ENCODE measurements at places on chromosomes 6 and 20.

- no peak for DNase-seq
Measured at GRCh38 chr20:42678895-42679294, 510.8 kb downstream of the PTPRT start.

DNA sequence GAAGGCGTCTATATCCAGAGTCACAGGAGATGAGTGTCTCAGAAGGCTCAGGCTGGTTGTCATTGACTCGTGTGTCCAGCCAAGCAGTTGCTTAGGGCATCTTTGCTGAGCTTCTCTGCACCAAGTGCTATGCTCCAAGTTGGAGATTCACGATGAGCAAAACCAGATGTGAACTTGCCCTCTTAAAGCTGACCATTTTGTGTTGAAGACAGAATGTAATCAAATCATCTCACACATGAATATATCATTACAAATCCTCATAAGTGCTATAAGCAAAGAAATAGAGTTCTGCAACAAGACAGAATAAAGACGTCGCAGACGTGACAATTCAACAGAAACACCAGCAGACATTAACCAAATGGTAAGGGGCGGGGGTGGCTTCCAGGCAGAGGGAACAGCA is 103.9 kb downstream of the ALDH8A1 start:
- DNase-seq = no peak

DNA sequence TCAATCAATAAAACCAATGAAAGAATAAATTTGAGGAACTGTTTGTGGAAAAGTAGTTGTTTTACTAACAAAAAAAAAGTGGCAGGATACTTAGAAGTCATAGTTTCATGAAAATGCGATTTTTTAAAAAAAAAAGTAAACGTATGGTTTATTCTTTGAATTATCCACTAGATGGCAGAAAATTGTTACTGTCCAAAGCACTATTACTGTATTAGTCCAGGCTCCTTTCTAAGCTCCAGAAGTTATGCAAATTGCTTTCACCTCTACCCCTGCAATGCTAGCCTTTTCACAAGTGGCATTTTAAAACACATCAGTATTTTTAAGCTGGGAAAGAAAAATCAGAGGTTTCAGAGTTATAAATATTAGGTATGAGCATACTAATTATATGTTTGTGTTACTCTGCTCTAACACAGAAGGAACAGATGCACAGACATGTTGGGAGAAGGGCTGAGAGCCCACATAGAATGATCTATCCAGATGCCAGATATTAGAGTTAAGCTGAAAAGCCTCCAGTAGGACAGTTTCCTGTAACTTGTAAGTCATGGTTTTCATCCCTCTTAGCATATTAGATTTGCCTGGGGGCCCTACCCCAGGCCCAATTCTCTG is 63.9 kb downstream of the FHL5 start:
- DNase-seq = no peak

DNA sequence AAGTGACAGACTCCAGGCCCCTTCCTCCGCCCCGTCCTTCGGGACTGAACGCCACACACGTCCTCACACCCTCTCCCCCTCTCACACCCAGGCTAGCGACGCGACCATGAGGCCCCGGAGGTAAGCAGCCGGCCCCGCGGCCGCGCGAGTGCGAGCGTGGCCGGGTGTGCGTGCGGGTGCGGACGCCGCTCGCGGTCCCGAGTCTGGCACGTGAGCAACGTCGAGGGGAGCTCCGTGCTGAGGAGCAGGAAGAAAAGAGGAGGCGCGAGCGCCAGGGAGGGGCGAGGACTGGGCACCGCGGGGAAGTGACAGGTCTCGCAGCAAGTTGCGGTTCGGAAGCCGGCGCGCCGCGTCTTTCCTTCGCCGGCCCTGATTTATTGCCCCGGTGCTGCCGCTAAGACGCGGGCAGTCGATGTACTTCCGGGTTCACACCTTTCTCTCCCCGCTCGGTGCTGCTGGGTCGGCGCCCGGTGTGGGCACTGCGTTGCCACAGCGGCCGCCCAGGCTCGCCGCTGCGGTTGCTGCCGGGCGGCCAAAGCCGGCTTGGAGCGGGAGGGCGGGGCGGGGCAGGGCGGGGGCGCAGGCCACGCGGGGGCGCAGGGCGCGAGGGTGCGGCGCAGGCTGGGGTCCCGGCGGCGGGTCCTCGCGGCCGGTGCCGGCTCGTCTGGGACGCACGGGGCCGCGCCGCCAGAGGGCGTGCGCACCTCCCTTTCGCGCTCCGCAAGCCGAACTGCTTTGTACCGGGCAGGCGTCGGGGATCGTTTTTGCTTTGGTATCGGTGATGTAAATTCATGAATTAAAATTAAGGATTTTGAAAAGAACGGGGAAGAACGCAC is 15.8 kb upstream of the LIN28B start:
- DNase-seq = no peak

DNA sequence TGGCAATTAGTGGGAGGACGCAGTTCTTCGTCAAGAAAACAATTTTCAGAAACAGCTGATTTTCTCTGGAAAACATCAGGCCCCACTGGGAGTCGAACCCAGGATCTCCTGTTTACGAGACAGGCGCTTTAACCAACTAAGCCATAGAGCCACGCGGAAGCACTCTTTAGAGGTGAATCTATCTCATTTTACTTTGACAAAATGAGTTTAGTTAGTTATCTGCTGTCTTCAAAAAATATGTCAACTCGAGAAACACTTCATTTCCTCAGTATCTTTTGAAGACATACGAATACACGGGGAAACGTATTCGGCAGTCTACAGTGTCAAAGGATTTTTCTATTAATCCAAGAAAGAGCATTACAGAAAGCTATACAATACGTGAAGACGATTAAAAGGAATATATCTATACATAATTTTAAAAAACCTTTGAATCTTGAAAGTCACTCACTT is 26.7 kb downstream of the GPX6 start:
- DNase-seq = no peak

- DNase-seq = no peak
Measured at GRCh38 chr20:46660487-46660886, 9.2 kb upstream of the SLC13A3 start.

- no peak for DNase-seq
Measured at GRCh38 chr6:143877584-143878271, 13.5 kb downstream of the ZC2HC1B start.

DNA sequence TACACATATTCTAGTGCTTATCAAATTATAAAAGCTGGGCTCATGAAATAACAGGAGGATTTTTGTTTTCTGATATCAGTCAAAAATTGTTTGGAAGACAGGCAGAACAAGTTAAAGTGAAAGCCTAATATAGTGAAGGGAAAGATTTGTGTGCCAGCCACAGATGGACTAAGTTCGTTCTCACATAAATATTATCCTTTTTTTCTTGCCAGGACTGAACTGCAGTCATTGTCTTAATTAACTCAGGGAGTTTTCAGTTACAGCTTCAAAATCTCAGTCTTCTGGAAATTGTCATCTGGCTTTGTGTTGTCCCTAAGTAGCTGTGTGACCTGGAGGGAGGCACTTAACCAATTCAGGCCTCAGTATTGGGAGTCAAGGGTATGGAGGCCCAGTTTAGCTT is 40.7 kb downstream of the PLCB4 start:
- DNase-seq = no peak

DNA sequence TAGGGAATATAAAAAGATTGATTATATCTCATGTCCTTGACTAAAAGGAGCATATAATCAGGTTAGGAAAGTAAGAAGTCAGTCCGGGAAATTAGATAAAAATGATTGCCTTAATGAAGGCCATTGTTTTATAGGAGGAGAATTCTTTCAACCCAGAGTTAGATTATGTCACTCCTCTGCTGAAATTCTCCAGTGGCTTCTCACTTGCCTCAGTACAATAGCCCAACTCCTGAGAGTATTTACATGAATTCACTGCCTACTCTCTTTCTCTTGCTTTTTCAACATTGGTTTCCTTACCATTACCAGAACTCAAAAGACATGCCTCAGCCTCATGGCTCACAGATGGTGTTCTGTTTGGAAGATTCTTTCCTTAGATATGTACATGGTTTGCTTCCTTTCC is 114.9 kb downstream of the EPHA7 start:
- no peak for DNase-seq

GRCh38 chr6:35273822-35274559 is 14.5 kb downstream of the ZNF76 start:
- no peak for DNase-seq

DNA sequence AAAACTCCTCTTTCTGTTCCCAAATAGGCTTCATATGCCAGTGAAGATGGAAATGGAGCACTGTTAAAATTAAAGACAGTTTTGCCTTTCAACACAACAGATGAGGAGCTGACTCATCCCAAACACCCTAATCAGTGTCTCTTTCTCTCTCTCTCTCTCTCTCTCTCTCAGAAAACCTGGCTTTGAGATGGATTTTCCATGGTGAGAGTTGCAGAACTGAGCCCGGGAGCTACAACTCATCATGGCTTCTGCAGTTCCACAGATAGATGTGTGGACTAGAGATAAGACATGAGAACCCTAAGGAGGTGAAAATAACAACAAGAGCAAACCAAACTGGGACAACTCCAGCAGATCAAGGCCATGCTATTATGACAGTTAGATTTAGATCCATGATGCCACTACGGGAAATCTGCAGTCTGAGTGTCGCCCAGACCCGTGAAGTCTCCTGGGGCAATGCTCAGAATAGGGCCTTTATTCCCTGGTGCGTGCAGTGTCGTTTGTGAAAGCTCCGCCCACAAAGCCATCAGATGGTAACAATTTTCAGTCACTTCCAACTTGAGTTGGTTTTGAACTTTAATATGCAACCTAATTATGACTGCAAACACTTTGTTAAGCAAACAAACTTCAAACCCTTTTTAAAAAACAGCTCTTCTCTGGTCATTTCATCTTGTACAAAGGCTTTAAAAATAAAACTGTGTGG is 338.2 kb upstream of the PREP start:
- DNase-seq = no peak

DNA sequence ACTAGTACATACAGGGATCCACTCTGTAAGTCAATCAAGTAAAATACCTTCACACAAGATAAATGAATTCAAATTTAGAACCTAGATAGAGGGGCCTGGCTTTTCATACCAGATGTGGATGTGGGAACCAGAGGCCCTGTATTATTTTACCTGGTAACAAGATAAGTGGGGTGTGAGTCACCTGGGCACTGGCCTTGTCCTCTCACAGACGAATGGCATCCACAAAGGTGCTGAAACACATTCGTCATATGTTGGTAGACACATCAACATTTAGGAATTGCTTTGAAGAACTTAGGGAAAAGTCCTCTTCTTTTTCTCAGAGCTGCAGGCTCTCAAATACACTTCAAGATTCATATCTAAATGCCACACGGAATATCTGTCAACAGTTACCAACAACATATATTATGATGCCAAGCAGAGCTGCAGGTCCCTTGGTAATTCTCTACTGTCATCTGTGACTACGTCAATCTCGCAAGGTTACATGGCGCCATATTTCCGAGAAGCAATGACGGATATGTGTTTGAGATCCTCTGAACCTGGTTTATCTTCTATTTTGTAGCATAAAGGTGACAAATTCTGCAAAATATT is 618.6 kb downstream of the EPM2A start:
- no peak for DNase-seq

DNA sequence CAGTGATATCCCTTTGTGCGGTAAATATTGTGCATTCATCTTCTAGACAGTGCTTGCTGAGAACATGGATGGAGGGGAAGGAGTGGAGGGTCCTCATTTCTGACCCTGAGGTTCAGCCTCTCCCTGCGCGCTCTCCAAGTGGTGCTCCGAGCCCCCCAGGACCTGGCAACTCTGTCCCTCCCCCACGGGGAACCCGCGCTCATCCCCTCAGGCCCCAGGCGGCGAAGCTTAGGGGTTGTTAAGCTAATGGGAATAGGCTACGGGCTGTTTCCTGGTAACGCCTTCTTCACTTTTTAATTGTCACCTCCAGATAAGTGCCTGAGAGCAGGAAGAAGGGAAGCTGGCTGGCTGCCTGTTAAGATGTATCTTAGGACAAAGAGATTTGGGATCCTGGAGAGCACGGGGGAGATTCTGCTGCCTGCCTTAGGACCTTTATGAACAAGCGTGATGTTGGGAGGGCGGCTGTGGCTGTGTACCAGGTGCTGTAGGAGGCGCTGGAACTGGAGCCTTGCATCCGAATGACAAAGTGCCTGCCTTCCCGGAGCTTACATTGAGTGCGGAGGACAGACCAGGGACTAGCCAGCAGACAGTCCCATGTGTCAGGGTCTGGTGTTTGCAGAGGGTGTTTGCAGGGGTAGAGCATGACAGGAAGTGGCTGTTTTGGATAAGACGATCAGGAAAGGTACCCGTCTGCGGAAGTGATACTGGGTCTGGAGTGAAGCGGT is 11.7 kb downstream of the TSHZ2 start:
- no peak for DNase-seq

DNA sequence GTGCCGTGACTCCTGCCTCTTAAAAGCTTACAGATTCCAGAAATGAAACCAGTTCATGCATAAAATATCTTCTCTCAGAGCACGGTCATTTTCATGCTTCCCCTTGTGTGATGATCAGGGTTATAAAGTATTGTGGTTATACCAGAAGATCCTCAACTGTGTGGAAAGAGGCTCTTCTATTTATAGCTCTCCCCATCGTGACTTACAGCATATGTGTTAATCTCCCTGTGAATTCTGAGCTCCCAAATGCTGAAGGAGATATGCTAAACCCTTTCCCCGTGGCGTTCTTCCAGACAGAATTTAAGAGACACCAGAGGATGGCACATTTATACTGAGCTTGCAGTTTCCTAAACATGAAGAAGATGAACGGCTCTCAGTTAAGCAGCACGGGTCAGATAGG is 158.8 kb downstream of the CDH26 start:
- DNase-seq = no peak

GRCh38 chr20:1323830-1324597 is 4.9 kb downstream of the SDCBP2 start:
- no peak for DNase-seq

DNA sequence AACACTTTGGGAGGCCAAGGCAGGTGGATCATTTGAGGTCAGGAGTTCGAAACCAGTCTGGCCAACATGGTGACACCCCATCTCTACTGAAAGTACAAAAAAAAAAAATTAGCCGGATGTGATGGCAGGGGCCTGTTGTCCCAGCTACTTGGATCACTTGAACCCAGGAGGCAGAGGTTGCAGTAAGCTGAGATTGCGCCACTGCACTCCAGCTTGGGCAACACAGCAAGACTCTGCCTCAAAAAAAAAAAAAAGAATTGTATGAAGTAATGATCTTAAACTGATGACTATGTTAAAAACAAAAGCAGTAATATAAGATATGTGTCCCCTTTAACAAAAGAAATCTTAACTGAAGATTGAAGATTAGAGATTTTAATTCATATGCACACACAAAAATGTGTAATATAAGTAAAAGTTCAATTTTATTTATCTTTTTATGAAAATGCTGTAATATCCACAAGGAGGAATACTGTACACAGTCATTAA is 29.0 kb upstream of the RUNX2 start:
- no peak for DNase-seq

GRCh38 chr6:155341130-155341828 is 27.0 kb upstream of the TFB1M start:
- DNase-seq = no peak

DNA sequence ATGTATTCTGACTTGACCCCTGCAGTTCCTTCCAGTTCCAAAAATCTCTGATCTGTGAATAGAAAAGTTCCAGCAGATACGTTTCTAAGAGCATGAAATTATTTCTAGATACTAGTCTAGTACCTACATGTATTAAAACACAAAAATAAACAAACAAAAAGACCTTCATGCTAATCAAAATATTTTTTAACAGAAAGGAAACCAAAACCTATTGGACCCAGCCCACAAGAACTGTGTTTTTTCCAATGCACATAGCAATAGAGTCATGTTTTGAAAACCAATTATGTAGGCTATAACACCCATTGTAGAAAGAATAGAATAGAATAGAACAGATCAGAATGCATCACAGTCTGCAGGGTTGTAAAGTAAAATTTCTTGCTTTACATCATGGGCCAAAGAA is 158.6 kb upstream of the TNFAIP3 start:
- DNase-seq = no peak

All from aorta (tissue), 5 donors.